ENCODE measurements at places on chromosomes 6 and 20.
A peak's percentile ranks its signal among the peaks of the same experiment; 100 is the strongest.

GRCh38 chr20:9609887-9610502, 95.6 kb downstream of the LAMP5 start:
- DNase-seq, result peak; percentile 77

DNA sequence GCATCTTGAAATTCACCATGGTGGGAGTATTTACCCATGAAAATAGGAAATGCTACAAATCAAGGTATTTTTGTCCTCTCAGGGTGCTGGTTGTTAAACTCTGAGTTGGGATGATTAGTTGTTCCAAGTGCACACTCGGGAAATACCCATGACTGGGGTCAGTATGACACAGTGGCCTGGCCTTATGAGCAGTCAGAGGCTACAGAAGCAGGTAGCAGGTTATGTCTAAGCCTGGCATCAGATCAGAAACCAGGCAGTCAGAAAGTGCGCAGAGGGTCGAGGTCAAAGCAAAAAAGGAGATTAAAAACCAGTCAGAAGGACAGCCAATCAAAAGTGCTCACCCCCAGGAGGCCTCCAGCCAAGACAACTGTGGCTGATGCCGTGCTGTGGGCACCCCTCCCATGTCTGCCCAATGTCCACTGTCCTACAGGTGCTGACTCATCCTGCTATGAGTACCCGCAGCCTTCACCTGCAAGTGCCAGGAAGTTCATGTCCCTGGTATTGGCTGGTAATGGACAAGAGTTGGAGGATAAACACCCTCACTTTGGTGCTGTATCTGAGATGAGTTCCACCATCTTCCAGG, 117.4 kb upstream of the SLC24A3 start:
- no peak for DNase-seq

DNA sequence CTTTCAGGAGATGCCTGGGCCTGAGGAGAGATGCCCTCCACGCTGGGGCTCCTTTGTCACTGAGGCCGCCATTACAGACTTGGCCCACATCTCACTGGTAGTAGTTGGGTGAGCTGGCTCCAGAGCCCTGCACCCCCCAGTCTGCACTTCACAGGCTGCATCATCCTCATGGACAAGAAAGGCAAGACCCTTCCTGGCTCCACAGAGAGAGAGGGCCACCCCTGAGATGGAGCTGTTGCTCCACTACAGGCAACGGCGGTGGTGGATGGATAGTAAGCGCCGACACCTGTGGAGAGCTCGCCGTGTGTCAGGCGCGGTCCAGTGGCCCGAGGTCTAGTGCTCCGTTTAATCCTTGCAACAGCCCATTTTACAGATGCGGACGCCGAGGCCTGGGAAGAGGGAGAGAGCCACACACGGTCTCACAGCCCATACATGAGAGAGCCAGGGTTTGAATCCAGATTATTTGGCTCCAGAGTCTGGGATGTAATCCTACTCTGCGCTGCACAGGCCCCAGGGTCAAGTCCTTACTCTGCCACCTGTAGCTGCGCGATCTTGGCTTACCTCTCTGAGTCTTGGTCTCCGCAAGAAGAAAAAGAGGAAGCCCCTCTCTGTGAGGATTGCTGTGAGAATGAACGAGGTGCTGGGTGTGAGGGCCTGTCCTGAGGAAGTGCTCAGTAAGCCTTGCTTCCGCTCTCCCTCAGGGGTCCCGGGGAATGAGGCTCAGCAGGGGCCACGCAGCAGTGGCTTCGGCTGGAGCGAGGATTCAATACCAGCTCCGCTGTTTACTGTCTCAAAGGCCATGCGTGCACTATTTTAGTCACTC, 34.5 kb downstream of the SPDEF start:
- DNase-seq, result no peak

DNA sequence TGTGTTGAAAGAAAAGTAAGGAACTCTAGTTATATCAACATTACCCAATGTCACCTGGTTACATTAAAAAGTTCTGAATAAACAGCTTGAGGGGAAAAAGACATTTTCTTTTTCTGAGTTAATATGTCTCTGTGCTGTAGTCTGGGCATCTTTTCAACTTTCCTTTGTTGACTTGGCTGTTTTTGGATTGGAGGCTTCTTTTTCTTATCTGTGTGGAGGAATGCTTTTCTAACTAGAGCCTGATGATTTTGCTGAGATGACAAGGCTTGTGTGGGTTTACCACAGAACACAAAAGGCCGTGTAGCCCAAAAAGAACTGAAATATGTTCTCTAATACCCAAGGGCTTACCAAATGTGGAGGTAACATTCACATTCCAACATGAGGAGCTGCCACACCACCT, 161.8 kb downstream of the KCNQ5 start:
- no peak for DNase-seq

GRCh38 chr6:21780679-21781078, 187.1 kb downstream of the SOX4 start:
- no peak for DNase-seq

DNA sequence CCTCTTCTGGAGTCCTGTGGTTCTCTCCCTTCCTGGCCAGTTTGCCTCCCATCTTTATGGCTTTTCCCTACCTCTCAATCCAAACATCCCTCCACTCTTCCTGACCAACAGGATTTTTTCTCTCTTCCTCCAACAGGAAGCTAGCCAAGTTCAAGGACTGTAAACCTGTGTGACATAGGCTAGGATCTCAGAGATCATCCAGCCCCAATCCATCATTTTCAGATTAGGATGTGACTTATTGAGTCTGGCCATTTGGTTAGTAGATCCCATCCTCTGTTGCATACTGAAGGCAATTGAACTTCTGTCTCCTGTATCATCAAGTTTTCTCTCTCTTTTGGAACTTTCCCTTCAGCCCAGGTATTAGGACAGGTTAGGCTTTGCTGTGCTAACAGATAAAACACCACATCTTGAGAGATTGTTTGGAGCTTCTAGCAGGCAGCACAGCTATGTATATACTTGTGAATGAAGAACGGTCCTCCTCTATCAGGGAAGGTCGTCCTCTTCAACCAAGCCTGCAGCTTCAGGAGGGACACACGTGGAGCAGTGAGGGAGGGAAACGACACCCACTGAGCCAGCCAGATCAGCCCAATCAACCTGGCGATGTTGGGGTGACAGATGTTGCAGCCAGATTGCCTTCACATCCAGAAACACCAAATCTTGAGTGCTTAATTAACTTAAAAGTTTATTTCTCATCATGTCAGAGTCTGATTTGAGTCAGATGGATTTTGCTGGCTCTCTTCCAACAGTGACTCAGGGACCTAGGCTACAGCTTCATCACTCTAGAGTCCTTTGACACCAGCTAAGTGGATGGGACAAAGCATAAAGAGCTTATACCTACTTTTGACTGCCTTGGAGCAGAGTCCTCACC, 106.8 kb downstream of the GJA10 start:
- no peak for DNase-seq

DNA sequence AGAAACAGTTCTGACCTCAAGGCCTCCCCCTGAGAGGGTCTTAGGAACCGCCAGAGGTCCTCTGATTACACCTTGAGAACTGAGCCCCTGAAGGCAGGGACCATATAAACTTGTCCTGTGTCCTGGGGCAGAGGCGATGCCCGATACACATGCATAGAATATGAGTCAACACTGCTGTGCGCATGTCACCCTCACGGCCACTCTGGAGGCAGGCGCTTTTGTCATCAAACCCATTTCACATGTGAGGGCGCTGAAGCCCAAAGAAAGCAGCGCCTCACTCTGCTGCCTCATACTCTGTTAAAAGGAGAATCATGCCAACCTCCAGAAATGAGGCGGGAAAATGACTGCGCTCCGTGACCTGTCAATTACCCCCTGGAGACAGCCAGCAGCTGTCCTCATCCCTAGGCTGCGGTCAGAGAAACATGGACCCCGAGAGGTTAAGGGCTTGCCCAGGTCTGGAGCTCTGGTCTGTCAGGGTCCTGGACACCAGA, 158.3 kb downstream of the GRM4 start:
- no peak for DNase-seq

DNA sequence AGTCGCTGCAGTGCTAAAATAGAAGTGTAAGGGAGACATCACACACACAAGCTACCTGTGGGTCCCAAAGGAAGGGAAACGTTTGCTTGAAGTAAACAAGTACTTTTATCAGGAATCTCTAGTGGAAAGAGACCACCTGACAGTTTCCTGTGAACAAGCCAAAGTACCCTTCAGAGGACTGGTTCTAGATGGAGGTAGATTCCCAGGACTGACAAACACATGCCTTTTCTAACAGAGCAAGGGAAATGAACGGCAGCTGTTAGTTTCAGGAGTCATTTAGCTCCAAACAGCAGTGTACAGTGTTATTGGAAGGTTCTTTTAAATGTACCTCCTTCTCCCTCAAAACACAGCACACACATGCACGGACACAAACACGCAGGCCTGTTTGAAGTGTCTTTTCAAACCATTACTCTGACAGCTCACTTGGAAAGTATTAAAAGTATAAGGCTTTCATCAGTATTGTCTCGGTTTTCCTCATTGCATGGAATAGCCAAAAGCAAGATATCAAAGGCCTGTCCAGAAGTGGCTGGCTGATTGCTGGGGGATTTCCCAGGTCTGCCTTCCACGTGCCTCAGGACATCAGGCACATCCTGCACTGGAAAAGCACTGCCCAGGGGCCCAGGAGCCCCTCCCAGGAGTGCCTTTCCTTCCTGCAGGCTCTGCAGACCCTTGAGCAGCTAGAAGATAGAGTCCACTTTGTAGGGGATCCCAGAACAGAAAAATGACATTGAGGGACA, 393.2 kb upstream of the SOX4 start:
- no peak for DNase-seq

DNA sequence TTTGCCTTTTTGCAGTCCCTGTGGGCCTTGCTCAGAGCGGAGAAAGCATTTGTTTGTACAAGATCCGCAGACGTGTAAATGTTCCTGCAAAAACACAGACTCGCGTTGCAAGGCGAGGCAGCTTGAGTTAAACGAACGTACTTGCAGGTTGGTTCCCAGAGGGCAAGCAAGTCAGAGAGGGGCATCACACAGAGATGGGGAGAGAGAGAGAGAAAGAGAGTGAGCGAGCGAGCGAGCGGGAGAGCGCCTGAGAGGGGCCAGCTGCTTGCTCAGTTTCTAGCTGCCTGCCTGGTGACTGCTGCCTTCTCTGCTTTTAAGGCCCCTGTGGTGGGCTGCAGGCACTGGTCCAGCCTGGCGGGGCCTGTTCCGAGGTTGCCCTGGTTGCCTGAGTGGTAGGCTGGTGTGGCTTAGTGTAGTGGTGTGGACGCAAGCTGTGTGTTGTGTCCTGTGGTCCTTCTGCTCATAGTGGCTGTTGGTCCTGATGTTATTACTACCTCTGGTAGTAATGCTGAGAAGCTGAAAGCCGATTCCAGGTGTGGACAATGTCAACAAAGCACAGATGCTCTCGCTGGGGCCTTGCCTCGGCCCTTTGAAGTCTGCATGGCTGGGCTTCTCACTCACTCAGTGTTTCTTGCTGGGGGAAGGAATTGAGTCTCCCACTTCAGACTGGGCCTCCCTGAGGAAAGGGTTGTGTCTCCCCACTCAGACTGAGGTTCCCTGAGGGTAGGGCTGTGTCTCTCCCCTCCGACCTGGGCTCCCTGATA, 12.1 kb downstream of the VEGFA start:
- no peak for DNase-seq

DNA sequence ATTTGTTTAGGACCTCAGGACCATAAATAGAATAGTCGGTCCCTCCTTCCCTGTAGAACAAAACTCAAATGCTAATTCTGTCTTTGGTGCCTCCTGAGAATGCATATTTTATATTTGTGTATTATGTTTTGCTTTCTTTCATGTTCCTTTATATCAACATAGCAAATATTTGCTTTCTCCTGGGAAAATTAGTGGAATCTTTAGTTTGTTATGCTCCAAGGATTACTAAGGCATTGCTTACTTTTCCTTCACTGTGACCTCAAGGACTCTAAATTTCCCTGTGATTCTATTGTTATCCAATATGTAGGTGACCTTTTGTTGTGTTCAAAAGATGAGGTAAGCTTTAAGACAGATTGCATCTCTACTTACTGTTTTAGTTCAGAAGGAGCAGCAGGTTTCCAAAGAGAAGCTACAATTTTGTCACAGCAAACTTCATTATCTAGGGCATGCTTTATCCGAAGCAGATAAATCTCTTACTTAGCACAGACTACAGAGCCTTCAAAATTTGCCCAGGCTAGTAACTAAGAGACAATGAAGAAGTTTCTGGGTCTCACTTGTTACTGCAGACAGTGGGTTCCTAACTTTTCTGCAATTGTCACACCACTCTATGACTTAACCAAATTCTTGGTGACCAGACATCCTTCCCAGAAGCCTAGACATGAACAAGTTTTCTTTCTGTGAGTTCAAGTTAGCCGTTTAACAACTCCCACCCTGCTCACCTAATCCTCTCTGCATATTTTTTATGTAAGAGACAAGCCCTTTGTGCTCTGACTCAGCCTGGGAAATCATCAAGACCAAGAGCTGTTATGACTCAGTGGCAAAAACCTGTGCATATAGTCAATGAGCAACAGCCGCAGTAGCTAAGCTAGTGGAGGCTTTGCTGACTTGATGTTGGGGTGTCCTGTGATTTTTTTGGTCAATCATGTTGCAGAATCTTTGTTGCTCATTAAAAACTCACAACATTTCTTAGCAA, 378.8 kb downstream of the QKI start:
- peak; percentile 36 for DNase-seq

DNA sequence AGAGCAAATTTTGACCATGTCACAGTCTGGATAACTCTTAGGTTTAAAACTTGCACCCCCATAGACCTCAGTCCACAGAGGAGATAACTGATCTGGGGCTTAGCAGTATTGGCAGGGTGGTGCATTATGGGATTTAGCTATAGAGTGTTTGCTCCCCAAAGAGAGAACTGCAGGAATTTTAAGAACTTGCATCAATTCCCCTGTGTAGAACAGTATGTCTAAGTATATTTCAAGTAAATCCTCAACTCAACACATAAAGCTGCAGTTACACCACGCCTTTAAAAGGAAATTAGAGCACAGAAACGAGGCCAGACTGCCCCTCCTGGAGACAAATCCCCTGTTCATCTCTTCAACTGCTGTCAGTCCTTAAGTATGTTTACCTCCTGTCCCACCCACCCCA, 144.9 kb downstream of the TRMT11 start:
- DNase-seq, result no peak

DNA sequence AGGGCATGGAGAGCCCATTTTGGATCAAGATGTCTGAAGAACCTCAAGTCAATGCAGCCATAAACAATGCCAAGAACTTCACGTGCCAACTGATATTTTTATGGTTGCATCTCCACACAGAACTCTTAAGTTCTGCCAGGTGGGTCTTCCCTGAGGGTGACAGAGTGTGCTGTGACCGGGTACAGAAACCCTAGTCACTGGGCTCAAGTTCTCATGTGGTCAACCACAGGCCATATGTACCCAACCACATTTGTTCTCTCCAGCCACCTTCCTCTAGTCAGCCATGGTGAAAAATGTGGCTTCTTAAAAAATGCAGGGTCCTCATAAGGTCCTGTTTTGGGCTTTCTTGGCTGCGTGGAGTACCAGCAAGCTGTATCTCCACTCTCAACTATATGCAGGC, 48.9 kb downstream of the CLIC5 start:
- no peak for DNase-seq

- DNase-seq, result peak; percentile 29
Measured at GRCh38 chr20:8721098-8721497, 347.8 kb upstream of the PLCB4 start.
